ENCODE measurements at places on chromosomes 7 and 10.
A peak's percentile ranks its signal among the peaks of the same experiment; 100 is the strongest.

DNA sequence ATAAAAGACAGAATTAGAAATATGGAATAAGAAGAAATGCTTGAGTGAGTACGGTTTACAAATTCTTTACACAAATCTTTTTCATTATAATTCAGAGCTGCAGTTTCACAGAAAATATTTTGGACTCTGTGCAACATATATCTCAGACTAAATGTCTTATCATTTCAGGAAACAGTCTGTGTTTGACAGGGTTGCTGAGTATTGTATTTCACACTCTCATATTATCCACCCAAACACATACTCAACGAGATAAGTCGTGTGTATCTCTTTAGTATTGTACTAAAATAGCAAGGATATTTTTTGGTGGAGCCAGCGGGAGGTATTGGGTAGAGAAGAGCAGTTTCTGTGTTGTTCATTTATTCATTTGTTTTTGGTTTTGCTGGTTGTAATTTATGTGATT is 39.0 kb upstream of the SLC39A12 start:
- DNase-seq = no peak

DNA sequence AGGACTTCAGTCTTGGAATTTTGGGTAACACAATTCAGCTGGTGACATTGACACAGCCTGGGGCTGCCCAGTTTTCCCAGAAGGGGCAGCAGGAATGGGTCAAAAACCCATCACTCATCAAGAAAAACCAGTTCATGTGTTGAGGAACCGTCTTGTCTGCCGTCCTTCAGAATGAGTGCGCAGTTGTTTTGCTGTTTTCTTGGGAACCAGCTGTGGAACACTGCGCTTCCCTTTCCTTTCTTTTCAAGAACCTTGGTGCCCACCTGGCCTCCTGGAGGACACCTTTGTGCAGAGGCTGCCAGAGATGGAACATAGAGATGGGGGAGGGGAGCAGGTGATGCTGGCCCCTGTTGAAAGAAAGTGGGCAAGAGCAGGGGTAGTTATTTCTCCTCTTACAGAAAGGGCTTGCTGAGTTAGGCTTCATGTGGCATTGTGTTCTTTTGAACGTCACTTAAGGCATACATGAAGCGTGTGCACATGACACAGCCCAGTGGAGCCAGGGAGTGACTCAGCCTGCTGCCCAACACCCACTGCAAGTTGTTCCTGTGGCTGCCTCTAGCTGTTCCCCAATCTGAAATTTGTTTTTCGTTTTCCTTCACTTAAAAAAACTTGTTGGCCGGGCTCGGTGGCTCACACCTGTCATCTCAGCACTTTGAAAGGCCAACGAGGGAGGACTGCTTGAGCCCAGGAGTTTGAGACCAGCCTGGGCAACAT is 87.4 kb upstream of the TNS3 start:
- no peak for DNase-seq

- DNase-seq = peak; percentile 69
Measured at GRCh38 chr7:47571331-47572093, 10.4 kb downstream of the TNS3 start.

DNA sequence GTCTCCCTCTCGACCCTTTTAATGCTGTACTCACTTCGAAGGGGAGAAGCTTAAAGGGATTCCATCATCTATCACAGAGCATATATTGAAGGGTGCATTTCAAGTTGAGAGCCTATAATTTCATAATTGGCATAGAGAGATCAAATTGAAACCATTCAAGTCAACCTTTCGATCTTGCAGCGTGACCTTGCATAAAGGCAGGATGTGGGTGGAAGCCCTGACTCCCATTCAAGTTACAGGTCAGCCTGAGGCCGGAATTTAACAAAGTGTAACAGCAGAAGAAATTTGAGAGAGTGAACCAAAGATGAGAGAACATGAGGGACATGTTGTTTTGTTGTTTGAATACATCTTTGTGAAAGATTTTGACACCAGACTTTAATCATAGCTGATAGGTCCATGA is 195.3 kb upstream of the TPK1 start:
- DNase-seq = no peak

- no peak for DNase-seq
Measured at GRCh38 chr10:72080042-72080975, 8.0 kb downstream of the SPOCK2 start.

- DNase-seq = no peak
Measured at GRCh38 chr7:159095979-159096411, 48.7 kb downstream of the VIPR2 start.

GRCh38 chr7:141700848-141701371 is 1.1 kb downstream of the DENND11 start:
- peak; percentile 53 for DNase-seq

DNA sequence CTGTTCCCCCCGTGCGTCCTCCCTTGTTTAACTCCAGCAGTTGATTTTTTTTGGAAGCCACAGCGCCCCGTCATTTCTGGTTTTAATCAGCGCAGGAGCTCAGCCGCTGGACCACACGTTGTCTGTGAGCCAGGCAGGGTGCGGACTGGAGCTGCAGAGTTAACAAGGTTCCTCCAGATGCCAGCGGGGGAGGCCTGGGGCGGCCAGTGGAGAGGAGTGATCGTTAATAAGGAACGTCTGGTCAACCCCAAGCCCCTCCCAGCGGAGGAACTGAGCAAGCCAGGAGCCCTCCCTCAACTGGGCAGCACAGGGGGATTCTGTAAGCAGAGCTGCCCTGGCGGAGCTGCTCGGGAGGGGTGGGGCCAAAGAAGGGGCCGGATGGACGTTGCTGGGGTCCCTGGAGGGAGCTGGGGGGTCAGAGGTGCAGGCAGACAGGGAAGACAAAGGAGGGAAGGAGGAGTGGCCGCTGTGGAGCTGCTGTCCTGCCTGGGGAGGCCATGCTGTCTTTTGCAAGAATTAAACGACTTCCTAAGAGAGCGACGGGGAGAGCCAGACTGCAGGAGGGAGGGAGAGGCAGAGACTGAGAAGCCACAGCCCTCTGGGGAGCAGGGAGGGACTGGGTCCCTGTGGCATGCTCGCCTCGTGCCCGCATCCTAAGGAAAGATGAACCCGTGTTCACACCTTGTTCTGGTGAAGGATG is 537.1 kb upstream of the FOXK1 start:
- DNase-seq = peak; percentile 94

- DNase-seq = no peak
Measured at GRCh38 chr7:18475488-18475887, 20.1 kb upstream of the HDAC9 start.

DNA sequence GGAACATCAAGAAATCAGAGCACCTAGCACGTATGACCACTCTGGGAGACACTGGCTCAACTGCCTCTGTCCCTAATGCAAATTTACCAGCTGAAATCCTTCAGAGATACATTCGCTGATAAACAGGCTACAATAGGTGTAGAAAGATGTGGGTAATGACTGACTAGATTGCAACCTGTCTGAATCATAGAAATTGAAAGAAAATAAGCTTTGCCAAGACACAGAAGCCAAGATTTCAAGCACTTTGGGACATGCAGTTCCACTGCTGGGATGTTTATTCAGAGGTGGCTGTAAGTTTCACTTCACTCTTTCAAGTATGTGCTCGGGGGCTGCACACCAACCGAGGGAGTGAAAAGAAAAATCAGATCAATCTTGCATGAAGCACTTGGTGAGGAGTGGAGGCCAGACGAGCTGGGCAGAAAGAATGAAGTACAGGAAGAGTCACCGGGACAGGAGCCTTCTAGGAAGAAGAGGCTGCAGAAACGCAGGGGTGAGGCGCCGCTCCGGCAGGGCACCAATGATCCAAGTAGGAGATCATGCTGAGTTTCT is 276.7 kb downstream of the PARD3 start:
- no peak for DNase-seq

- DNase-seq = no peak
Measured at GRCh38 chr10:21637795-21638194, 103.8 kb downstream of the MLLT10 start.

- no peak for DNase-seq
Measured at GRCh38 chr10:107423903-107424302, 259.4 kb upstream of the SORCS1 start.

- DNase-seq = peak; percentile 25
Measured at GRCh38 chr7:27071622-27072390, 24.0 kb downstream of the HOXA1 start.

DNA sequence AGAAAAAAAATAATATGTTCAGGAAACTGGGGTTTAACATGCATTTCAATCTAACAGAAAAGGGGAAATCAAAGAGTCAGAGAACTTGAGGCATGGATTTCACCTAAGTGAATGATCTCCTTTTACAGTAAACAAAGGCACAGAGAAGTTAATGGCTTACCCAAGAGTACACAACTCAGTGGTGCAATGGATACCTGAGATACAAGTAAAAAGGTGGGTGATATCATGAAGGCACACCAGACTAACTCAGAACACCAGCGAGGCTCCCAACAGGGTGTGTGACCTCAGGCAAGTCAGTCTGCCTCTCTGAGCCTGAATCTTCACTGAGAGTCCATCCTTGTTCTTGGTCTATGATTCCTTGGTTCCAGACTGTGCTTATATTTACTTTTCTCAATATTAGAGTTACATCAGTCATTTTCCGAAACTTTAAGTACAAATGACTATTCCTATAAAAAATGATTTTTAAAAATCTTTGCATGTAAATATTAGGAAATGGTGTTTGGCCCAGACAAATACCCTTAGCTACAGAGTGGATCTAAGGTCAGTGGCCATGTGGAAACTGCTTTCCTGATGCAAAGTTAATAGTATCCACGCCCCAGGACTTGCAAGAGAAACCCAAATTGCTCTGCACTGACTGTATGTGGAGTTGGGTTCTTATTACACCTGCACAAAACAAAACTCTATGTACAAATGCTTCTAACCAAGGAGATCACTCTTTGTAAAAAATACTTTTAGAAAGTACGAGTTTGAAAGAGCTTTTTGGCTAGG is 282.8 kb upstream of the IMMP2L start:
- DNase-seq = no peak

- no peak for DNase-seq
Measured at GRCh38 chr7:43679210-43680068, 49.9 kb downstream of the COA1 start.

- no peak for DNase-seq
Measured at GRCh38 chr10:70674560-70675495, 2.5 kb downstream of the ADAMTS14 start.

- no peak for DNase-seq
Measured at GRCh38 chr7:31647511-31647910, 39.5 kb upstream of the PPP1R17 start.

DNA sequence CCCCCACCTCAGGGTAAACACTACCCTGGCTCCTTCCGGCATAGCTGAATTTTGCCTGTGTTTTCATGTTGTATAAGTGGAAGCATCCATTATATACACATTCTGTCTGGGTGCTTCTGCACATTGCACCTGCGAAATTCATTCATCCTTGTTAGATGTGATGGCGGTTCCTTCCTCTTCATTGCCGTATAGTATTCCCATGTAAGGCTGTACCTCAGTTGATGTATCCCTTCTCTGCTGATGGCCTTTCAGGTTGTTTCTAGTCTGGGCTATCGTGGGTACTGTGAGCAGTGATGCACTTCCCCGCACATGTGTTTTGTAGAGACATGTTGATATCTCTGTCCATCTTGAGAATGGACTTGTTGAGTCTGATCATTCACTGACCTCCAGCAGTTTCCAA is 28.9 kb downstream of the ELFN1 start:
- no peak for DNase-seq

DNA sequence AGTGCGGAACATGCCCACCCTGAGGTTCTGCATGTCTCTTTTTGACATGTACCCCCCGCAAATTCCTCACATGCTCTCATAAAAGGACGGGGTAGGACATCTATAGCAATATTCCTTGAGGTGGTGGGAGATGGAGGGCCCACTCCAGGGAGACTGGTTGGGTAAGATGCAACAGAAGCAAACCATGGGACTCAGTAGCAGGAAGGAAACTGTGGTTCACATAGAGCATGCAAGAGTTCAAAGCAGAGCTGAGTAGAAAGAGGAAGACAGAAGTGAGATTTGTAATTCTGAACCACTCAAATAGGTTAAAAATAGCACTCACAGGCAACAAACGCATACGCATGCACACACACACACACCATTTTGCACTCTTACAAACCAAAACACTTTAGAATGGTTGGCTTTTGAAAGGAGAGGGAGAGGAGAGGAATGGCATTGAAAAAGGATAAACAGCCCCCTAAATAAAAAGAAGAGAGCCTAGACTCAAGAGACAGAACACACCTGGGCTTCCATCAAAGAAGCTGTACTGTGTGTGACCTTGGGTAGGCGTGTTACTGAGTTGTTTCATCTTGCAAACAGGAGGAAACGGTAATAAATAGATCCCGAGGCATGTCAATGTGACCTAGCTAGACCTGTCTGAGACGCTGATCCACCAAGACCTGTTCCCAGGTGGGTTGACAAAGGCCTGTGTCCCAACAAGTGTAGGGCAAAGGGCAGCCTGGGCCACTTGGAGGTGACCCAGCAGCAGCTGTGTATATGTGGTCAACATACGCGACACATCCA is 77.6 kb upstream of the LRRC4 start:
- DNase-seq = no peak

DNA sequence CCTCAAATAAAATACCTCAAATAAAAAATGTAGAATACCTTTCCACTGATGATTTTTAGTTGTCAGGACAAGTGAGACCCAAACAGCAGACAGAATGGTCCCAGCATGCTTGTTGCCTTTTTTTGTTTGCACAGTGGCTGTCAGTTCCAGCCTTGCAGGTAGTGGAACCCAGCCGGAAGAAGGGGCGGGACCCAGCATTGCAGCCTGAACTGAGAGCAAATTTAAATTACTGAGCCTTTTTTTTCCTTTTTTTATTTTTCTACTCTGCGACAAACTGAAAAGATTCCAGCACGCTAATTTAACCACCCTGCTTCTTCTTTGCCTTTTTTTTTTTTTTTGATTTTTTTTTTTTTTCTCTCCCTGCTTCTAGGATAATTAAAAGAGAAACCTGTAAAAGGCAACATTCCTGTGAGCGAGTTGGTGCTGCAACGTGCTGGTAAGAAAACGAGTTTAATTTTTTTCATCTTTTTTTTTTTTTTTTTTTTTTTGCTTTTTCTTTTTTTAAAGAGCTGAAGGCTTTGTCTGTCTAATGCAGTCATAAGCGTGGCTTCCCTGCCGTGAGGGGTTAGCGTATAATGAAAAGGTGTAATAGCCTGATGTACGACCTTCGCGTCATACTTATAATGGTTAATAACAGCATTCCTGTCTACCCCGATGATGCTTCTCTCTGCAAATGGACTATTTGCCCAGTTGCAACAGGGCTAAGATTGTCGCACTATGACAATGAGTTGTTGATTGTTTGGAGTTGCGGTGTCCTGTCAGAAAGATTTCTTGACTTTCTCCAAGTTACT is 555.3 kb upstream of the CELF2 start:
- peak; percentile 55 for DNase-seq
